ELF-1 (cell line): ENCODE measurements at places on chromosomes 11 and 22.

DNA sequence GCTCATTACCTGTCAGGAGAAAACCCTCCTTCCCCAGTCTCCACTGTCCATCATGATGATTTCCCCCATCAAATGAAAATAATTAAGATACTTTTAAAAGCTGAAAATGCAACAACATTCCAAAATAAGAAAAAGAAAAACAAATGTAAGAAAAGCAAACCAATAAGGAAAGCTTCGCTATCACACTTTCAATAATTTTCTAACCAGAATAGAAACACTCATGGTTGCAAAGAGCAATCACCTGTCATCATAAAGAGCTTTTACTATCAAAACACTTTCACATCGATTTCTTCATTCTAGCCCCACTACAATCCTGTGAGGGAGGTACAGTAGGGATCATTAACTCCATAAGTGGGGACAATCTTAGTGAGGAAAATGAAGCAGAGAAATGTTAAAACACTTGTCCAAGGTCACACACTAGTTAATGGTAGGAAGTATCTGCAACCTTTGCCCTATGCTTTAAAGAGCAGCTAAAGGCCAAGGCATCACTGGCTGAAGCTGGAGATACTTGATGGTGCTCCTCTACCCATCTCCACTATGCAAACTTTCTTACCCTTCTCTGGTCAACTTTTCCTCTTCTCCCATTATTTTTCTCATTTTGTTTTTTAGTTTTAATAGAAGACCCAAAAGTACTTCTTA is 2.6 kb downstream of the RBM4B start:
- no peak for DNase-seq

DNA sequence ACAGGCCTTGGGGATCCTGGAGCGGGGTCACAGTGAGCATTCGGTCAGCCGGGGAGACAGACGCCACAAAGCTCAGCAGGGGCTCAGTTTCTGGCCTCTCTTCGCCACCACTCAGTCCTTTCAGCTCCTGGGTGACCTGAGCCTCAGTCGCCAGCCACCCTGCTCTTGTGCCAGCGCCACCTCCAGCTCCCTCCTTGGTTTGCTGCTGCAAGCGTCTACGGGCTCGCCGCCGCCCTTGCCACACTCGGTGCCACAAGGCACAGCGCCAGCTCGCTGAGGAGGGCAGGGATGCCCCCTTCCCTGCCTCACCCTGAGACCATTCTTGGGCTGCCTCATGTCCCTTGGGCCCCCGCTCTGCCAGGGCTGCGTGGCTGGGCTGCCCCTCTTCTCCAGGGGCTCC is 1.5 kb upstream of the EEF1G start:
- no peak for DNase-seq

- no peak for DNase-seq
Measured at GRCh38 chr11:131886201-131886600, 515.8 kb downstream of the NTM start.

DNA sequence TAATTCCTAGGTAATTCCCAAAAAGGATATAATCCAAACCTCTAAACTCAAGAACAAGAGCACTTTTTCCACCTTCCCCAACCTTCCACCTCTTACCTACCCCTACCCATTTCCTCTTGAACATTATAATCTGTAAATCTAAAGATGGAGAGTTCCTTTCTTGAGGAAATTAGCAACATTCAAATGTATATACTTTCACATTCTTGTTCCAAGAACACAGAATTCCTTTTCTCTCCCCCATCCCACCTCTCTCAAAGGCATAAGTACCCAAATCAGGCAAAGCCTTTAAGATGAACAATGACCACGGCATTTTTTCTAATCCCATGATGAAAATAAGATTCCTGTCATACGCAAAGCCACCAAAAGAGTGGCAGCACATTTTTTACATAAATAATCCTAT is 18.3 kb downstream of the RRAS2 start:
- no peak for DNase-seq

DNA sequence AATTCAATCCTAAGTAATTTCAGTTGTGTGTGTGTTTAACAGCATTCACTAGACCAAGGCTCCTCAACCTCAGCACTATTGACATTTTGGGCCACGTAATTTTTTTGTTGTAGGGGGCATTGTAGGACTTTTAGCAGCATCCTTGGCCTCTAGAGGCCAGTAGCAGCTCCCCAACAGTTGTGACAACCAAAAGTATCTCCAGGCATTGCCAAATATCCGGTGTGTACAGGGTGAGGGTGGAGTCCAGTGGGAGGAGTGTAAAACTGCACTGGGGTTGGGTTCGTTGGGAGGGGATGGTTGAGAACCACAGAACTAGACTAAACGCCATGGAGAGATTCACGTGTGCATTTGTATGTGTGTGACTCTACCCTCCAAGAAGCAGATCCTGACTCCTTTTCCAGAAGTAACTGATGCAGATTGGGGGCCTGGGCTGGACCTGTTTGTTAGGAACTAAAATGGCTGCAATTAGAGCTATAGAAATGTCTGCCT is 5.9 kb upstream of the PHF21A start:
- peak; percentile 53 for DNase-seq

GRCh38 chr11:10683429-10683828 is 10.1 kb downstream of the IRAG1 start:
- no peak for DNase-seq

- no peak for DNase-seq
Measured at GRCh38 chr11:15563054-15563453, 448.3 kb downstream of the INSC start.

DNA sequence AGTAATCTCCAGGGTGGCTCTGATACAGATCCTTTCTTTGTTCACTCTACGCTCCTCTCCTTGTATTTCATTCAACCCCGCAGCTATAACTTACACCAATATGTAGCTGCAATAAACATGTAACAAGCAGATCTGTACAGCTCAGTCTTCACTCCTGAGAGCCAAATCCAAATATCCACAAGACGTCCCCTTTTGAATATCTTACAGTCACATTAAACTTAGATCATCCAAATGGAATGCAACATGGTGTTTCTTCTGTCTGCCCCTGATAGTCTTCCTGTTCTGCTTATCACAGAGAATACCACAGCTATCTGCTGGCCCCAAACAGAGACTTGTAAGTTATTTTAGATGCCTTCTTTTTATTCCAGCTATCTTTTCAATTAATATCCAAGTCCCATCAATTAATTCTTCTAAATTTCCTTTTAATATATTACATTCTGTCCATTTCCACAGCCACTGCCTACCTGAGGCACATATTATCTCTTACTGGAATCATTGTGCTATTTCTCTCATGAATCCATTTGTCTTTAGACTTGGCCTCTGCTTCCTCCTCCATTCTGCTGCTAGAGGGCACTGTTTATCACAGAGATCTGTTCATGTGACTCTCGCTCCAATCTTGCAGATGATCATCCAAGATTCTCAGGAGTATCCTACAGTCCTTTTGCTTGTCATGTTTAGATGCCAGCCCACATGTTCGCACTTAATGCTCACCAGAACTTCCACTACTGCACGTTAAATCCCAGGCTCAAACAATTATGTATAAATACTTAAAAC is 908.6 kb downstream of the NTM start:
- no peak for DNase-seq

DNA sequence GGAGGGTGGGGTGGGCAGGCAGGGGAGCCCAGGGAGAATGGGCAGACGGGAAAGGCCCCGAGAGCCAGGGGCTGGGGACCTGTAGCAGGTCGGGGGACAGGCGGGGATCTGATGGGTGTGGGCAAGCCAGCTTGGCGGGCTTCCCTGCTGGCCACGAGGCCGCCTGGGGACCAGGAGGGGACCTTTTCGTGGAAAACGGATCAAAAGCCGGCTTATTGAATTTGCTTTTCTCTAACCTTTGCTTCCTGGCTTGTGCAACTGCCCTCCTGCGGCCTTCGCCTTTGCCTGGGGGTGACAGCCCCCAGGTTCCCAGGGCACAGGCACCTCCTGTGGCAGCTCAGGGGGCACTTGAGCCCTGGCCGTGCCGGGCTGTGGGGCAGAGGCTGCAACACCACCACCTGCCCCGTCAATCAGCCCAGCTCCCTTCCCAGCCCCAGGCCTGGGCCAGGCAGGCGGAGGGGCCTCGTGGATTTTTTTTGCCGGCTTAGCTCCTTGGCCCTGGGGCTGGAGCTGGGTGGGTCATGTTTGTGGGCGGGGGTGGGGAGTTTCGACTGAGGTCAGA is 41.6 kb upstream of the H19 start:
- no peak for DNase-seq

DNA sequence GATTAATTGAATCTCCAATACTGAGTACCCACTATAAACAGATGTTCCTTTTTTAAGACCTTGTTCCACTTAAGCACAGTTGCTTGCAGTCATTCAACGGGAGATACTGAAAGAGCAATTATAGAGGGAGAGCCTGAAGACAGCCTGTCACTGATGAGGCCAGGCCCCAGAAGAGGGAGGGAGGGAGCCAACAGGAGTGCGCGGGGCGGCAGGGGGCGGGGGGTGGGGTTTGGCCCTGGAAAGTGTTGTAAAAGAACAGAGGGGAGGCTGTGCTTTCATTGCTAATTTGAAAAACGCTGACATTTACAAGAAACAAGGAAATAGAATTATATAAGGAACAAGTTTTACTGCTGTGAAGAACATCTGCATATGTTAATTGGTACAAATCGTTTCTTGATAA is 53.1 kb downstream of the MAP6 start:
- no peak for DNase-seq

- no peak for DNase-seq
Measured at GRCh38 chr22:20206709-20207215, 55.9 kb upstream of the CCDC188 start.

- DNase-seq: peak; percentile 98
Measured at GRCh38 chr11:72411623-72412419, 22.5 kb downstream of the CLPB start.

GRCh38 chr22:50218153-50218995 is 17.6 kb downstream of the SELENOO start:
- DNase-seq: no peak

DNA sequence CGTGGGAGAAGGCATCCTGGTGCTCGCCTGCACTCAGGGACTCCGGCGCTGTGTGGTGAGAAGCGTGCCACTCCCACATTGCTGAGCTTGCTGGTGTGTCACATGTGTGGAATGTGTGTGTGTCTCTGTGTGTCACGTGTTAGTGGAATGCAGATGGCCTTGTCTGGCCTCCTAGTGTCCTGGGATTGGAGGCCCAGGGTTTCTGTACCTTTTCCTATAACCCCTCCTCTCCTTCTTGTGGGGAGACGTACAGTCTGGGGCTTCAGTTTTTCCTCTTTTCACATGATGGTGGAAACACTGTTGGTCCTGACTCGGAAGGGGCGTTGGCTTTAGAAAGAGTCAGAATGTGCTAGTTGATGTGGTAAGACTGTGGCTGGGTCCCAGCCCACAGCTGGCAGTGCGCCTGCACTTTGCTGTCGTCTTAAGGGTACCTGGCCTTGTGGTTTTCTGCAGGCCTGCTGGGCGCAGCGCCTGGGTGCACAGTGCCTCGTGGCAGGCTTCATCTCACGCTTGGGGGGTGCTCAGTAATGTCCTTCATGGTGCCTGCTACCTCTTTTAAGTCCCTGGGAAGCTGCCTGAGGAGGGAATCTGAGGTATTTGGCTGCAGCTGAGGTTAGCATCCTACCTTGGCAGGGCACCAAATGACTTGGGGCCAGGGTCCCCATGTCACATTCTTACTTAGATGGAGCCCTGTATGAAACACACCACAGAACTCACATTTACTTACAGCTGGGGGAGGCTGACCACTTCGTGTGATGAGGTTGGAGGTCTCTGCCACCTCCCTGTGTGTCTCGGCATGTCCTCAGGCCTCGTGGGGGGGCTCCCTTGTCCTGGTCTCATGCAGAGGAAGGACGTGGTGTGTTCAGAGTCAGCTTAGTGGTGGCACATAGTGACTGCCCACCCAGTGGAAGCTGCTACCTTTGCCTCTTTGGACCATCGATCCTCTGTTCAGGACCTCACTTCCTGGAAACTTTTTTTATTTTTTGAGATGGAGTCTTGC is 61.9 kb downstream of the MED15 start:
- DNase-seq: no peak

DNA sequence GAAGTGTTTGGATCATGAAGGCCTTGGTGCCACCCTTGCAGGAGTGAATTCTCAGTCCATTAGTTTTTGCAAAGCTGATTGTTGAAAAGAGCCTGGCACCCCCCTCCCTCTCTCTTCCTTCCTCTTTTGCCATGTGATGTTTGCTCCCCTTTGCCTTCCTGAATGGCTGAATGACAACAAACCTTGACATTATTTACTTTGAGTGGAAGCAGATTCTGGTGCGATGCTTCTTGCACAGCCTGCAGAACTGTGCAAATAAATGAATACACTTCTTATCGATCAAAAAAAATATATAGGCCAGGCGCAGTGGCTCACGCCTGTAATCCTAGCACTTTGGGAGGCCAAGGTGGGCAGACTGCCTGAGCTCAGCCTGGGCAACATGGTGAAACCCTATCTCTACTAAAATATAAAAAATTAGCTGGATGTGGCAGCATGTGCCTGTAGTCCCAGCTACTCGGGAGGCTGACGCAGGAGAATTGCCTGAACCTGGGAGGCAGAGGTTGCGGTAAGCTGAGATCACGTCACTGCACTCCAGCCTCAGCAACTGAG is 2.0 kb upstream of the NARS2 start:
- DNase-seq: no peak

DNA sequence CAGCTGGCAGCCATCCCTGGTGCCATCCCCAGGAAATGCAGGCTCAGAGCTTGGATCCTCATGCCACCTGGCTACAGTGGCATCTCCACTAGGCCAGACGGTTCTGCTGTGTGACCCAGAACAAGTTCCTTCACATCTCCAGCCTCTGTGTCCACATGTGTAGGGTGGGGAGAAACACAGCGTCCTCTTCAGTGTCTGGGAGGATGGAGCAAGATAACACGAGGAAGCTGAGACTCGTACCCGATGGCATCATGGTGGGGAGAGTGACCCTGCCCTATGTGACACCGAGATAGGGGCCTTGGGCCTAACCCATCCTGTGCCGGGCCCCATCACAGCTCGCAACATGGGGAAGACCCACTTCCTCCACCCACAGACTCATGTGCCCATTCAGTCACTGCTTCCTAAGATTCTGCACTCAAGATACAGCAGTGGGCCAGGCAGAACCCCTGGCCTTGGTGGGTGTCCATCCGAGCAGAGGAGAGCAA is 78.5 kb downstream of the MORC2 start:
- no peak for DNase-seq

GRCh38 chr22:35918456-35918855 is 110.2 kb downstream of the RBFOX2 start:
- DNase-seq: no peak
